ENCODE measurements at places on chromosomes 4 and X.

DNA sequence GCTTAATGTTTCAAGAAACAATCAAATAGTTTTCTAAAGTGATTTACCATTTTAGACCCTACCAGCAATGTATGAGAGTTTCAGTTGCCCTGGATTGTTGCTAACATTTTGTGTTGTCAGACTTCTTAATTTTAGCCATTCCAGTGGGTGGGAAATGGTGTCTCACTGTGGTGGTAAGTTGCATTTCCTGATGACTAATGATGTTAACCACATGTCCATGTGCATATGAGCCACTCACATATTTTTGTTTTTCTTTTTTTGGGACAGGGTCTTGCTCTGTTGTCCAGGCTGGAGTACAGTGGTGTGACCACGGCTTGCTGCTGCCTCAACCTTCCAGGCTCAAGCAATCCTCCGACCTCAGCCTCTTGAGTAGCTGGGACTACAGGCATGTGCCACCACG, 48.3 kb downstream of the MED28 start:
- no peak for DNase-seq

- no peak for DNase-seq
Observed at GRCh38 chr4:138918169-138918869, 97.3 kb upstream of the NOCT start.

DNA sequence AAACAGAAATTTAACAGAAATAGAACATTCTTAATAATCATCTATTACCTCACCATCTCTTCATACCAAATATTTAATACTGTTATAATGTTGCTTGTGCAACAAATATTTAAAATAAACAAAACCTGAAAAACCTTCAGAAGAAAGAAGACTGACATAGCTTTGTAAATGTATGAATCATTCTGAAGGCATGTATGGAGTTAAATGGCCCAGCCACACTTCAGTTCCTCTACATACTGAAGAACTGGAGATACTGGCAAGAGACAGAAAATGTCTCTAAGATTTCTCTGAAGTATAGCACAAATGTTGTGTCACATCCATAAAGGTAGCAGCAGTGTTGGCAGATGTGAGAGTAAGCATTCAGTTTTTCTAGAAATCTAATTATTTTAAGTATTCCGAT, 275.3 kb upstream of the FGF13 start:
- no peak for DNase-seq

- DNase-seq = no peak
Observed at GRCh38 chr4:76251441-76252270, at the start of gene FAM47E. FAM47E (plus strand) TSS chr4:76251721; CDS start chr4:76251747, 26 bp downstream.

DNA sequence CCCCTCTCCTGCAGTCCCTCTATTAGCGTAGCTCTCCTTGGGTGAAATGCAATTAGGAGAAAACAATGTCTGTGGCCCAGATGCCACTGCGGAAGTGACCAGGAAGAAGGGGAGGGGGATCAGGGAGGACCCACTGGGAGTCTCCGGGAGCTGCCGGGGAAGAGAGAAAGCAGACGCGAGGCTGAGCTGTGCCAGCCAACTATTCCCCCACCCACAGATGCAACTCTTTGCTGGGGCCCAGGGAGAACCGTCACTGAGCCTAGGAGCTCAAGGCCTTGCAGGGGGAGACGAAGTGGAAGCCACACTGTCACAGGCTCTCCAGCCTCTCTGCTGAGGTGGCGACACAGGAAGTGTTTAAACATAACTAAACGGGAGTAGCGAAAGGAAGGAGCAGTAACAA, 149.2 kb downstream of the BCOR start:
- no peak for DNase-seq

DNA sequence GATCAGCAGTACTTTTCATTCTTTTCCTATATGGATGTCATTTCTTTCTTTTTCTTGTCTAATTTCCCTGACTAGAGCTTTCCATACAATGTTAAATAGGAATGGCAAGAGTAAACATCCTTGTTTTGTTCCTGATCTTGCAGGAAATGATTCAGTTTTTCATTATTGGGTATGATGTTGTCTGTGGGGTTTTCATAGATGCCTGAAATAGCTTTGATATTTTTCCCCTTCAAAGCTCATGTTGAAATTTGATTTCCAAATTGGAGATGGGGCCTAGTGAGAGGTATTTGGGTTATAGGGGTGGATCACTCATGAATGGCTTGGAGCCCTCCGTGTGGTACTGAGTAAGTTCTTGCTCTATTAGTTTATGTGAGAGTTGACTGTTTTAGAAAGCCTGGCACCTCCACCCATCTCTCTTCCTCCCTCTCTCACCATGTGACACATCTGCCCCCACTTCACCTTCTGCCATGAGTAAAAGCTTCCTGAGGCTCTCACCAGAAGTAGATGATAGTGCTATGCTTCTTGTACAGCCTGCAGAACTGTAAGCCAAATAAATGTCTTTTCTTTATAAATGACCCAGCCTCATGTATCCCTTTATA, 22.3 kb upstream of the VSIG1 start:
- no peak for DNase-seq

DNA sequence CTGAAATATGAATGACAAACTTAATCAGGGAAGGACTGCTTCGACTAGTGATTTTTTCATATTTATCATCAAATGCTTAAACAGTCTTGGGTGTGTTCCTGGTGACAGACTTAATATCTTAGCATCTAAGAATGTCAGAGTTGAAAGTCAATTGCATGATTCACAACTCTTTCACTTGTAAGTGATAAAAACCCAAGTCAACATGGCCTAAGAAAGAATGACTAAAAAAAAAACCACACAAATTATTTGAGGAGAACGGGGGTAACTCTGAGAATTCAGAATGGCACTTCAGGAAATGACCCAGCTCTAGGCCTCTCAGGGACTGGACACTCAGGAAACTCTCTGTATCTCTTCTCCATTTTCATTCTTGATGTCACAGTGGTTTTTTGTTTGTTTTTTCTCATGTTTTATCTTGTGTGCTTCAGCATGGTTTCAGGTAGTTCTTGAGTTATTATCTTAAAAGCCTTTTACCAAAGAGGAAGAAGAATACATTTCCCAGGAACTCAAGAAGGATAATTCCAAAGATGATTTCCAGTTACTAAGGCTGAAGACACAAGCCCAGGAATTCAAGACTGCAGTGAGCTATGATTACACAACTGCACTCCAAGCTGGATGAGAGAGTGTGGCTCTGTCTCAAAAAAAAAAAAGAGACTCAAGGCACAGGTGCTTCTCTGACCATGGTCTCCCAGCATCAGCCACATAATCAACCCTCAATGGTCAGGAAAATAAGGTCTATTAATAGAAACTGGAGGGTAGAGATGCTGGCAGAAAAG, 1697.8 kb upstream of the IGFBP7 start:
- DNase-seq = no peak

GRCh38 chr4:10944321-10944720, 259.8 kb upstream of the CLNK start:
- DNase-seq = no peak

DNA sequence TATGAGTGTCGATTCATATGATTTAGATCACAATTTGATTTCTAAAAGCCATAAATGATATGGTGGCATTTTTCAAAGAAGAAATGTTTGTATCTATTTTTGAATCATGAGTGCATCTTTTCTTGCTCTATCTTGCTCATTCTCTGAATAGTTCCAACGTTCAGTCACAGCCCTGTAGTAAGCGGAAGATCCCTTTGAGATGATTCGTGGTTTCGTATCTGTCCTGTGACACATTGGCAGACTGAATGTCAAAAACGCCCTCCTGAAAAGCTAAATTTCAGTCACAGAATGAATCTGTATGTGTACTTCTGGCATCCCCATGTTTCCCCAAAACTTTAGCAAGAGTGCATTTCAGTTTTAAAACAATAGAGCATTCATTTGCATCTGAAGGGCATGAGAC, 1066.9 kb upstream of the TENM3 start:
- DNase-seq = no peak

- DNase-seq = no peak
Observed at GRCh38 chr4:94621491-94622080, 136.2 kb upstream of the BMPR1B start.

- DNase-seq = no peak
Observed at GRCh38 chr4:89800527-89801103, 36.3 kb downstream of the SNCA start.

- no peak for DNase-seq
Observed at GRCh38 chr4:188971125-188971524, 831.9 kb downstream of the TRIML1 start.

GRCh38 chr4:138035781-138036258, 206.3 kb downstream of the SLC7A11 start:
- no peak for DNase-seq

GRCh38 chr4:90220459-90220858, 93.3 kb downstream of the CCSER1 start:
- no peak for DNase-seq

DNA sequence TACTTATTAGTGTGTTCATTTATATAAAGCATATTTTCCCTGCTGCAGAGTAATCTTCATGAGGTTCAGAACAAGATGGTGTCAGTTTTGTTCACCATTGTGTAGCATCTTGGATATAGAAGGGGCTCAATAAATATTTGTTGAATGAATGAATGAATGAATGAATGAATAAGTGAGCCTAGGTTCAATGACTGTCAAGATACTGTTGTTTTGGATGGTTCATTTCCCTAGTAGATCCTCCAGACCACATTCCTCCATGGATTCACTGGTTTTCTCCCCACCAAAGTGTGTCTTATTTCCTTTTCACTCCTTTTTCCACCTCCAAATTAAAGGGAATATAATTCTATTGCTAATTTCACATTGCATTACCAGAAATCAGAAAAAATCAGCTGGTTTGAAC, 2.1 kb upstream of the OCIAD2 start:
- no peak for DNase-seq

GRCh38 chr4:88219099-88219498, 60.7 kb upstream of the ABCG2 start:
- no peak for DNase-seq

GRCh38 chr4:171843456-171843855, 30.3 kb downstream of the GALNTL6 start:
- no peak for DNase-seq

- DNase-seq = no peak
Observed at GRCh38 chr4:1471443-1472147, 65.4 kb upstream of the NKX1-1 start.

DNA sequence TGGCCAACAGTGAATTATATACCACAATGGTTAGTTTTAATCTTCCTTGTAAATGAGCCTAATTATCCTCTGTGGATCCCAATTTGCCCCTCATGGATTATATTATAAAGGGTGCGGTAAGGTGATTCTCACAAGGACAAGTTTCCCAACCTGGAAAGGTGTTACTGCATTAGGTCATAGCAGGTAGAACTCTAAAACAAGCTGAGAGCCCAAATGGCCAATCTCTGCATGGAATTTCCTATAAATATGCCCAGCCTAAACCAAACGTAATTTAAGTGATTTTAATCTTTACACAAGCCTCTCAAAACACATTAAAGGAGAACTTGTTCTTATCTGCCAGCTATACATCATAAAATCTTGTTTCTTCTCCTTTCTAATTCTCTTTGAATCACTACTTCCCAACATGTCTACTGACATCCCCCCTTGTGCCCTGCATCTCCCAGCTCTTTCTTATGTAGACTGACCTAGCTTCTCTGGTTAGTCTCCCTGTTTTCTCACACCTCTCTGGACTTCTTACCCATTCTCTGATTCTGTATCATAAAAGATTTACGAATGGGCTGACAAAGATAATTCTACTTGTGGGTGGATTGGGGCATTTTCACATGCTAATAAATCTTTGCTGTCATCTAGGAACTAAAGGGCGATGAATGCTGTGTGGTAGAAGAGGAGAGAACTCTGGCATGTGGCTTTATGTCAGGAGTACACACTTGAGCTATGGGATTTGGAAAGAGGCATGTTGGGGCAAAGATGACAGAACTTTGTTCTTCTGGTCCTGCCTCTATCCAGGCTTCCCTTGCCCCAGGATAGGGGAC, 94.3 kb upstream of the PGRMC2 start:
- DNase-seq = no peak

DNA sequence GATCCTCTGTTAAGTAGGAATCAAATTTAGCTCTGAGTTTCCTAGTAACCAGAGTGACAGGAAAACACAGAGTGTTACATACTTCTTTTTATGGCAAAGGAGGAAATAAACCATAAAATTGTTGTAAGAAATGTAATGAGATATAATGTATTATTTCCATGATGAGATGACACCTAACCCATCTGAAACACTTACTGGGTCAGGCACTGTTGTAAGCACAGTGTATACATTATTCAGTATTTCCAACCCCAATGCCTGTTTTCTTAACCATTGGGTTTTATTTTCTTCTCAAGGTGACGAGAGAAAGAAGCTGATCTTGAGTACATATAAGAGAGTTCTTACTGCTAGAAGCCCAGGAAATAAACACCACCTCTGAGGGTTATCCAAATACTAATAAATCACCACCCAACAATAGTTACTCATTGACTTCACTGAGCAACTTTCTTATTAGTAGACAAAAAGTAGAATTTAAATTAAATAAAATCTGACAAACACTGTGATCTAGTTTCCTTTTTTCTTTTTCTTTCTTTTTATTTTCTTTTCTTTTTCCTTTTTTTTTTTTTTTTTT, 4.2 kb upstream of the ENAM start:
- DNase-seq = no peak
